ENCODE measurements at places on chromosomes 3 and 15.
A peak's percentile ranks its signal among the peaks of the same experiment; 100 is the strongest.

- peak; percentile 36 for DNase-seq
Measured at GRCh38 chr3:45929042-45929679, 14.1 kb upstream of the CXCR6 start.

GRCh38 chr15:74857671-74858368 is 14.9 kb upstream of the ULK3 start:
- DNase-seq, result no peak

GRCh38 chr3:124322966-124323365 is 331.0 kb upstream of the ROPN1 start:
- DNase-seq, result no peak

GRCh38 chr3:102736288-102736974 is 301.6 kb downstream of the ZPLD1 start:
- no peak for DNase-seq

DNA sequence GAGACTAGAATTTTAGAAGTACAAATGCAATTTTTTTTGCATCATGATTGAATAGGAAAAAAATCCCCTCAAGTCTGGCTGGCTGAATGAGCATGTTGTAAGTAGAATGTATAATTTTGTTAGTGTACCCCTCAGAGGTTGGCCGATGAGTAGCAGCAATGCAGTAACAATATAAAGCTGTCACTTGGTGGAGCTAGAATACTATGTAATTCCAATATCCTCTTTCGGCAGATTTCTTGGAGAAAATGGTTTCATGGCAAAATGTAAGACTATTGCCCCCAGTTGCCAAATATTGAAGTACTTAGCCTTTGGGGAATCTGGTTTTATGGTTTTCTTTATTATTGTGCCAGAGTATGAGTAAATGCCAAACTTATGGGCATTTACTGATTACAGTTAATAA is 39.8 kb upstream of the SGO1 start:
- no peak for DNase-seq

DNA sequence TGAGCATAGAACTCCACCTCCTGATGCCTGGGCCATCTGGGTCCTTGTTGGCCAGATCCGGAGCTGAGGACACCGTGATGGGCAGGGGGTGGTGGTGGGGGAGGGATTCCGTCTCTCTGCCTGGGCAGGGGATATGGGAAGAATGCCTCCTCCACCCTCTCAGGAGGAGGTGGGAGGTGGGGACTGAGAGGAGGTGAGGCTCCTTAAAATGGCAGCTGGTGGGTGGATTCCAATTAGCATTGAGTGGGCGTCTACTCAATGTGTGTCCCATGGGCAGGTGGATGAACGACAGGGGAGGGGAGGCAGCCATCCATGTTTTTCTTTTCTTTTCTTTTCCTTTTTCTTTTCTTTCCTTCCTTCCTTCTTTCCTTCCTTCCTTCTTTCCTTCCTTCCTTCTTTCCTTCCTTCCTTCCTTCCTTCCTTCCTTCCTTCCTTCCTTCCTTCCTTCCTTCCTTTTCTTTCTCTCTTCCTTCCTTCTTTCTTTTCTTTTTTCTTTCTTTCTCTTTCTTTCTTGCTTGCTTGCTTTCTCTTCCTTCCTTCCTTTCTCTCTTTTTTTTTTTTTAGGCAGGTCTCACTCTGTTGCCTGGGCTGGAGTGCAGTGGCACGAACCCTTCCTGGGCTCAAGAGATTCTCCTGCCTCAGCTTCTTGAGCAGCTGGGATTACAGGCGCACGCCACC is 5.0 kb downstream of the SLC28A1 start:
- DNase-seq, result no peak

GRCh38 chr15:75817138-75817935 is 25.9 kb upstream of the UBE2Q2 start:
- DNase-seq, result no peak
